ENCODE measurements at places on chromosomes 5 and 9.

DNA sequence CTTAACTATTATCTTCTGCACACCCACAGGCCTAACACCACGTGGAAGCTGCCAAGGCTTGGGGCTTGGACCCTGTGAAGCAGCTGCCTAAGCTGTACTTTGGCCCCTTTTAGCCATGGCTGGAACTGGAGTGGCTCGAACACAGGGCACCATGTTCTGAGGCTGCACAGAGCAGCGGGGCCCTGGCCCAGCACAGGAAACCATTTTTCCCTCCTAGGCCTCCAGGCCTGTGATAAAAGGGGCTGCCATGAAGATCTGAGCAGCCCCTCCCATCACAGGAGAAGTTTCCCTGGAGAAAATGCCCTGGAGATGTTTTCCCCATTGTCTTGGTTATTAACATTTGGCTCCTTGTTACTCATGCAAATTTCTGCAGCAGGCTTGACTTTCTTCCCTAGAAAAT, 126.3 kb downstream of the MELK start:
- no peak for DNase-seq

- no peak for DNase-seq
Observed at GRCh38 chr5:32506201-32506661, 61.7 kb upstream of the ZFR start.

- no peak for DNase-seq
Observed at GRCh38 chr9:95754533-95755420, 120.7 kb upstream of the ERCC6L2 start.

- DNase-seq, result no peak
Observed at GRCh38 chr9:106111039-106111730, 416.8 kb downstream of the TMEM38B start.

- no peak for DNase-seq
Observed at GRCh38 chr9:80191108-80191507, 619.3 kb downstream of the TLE4 start.

DNA sequence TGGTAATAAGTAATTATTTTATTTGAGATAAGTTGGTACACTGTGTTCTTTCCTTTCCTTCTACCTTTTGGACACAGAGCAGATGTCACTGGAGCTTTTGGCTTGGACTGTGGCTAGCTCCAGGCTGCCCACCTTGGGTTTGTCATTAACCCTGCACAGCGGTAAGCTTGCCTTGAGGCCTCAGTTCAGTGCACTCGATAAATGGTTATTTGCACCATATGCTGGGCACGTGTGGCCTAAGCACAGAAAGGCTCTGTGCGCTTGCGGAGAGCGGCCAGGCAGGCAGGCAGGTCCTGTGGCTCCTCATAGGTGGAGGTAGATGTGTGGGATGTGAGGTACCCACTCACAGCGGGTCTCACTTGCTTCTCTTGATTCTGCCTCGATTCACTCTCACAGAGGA, 30.0 kb upstream of the TENT4A start:
- no peak for DNase-seq

GRCh38 chr9:118419676-118420075, 715.5 kb downstream of the TLR4 start:
- DNase-seq, result no peak

DNA sequence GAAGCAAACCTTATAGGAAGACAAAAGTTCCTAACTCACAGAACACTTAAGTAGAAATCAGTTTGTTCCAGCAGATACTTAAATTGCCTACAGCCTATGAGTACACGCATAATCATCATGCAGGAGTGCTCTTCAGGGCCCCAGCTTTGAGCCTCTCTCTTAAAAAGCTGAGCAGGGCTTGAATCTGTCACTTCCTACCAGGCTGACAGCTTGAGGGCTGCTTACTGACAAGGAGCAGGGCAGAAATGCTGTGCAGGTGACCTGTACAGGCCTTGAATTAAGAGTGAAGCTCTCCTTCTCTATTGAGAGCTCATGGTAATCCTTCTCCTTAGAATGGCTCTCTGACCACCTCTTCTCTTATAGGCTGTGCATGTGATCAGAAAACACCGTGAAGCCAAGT, 66.5 kb upstream of the MAST4 start:
- no peak for DNase-seq

DNA sequence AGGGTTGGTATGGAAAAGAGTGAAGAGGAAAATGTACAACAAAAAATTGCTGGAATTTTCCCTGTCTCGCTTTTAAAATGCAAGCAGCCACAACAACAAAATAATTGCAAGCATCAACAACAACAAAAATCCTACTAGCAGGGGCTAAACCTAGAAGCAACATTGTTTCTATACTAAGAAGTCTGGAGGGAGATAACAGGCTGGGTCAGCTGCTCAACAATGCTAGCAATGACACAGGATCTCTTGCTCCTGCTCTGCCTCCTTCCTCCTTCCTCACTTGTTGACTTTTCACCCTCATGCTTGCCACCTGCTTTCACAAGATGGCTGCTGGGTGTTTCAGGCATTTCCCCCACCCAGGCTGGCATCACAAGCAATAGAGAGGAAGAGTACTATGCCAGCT, 7.6 kb upstream of the AOPEP start:
- no peak for DNase-seq

GRCh38 chr9:125970340-125970739, 223.2 kb downstream of the PBX3 start:
- no peak for DNase-seq

DNA sequence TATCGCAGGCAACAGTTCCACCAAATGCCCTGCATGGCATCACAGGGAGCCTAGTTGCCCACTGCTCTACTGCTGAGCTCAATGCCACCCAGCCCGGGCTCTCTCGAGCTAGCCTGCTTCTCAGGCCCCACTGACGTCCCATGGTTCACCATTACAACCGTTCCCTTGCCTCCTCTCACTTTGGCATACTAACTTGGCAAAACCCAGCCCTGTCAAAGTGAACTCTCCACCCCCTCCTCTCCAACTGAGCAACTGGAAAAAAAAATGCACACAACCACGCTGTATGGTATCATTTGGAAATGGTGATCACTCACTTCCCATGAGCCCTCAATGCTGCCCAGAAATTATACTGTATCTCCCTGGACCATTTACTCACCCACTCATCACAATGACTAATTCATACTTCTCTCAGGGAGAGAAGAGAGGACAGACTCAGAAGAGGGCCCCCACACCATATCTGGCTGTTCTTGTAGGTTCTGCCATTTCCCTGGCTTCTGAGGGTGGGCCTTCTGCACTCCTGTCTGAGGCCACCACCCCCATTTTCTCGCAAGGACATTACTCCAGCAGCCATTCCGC, 51.4 kb upstream of the RARS1 start:
- no peak for DNase-seq

- DNase-seq, result no peak
Observed at GRCh38 chr9:83477571-83477970, 60.6 kb downstream of the FRMD3 start.

DNA sequence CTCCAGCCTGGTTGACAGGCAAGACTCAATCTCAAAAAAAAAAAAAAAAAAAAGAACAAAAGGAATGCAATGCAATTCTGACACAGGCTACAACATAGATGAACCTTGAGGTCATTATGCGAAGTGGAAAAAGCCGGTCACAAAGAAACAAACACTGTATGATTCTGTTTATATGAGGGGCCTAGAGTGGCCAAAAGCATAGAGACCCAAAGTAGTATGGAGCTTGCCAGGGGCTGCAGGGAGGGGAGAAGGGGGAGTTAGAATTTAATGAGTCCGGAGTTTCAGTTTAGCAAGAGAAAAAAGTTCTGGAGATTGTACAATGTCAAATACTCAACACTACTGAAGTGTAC, 33.2 kb upstream of the ASS1 start:
- no peak for DNase-seq

GRCh38 chr9:132597073-132597775, 14.8 kb downstream of the BARHL1 start:
- peak; percentile 73 for DNase-seq

GRCh38 chr9:14344053-14344524, 30.1 kb upstream of the NFIB start:
- DNase-seq, result no peak

DNA sequence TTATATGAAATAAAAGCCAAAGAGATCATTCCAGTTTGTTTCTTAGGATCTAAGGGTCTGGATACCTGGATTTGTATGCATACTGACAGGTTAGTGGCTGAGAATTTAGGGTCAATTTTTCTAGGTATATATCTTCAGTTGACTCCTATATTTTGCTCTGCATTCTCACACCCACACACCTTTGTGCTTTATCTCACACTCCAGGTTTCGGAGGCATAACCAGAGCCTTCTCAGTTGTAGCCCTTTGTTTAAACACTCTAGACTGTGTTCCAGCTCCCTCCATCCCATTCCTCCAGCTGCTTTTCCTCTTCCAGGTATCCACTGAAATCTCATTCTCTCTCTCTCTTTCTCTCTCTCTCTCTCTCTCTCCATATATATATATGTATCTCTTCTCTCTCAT, 10.6 kb upstream of the MOCS2 start:
- DNase-seq, result no peak

GRCh38 chr9:78970375-78970774, 601.4 kb upstream of the TLE4 start:
- DNase-seq, result no peak

DNA sequence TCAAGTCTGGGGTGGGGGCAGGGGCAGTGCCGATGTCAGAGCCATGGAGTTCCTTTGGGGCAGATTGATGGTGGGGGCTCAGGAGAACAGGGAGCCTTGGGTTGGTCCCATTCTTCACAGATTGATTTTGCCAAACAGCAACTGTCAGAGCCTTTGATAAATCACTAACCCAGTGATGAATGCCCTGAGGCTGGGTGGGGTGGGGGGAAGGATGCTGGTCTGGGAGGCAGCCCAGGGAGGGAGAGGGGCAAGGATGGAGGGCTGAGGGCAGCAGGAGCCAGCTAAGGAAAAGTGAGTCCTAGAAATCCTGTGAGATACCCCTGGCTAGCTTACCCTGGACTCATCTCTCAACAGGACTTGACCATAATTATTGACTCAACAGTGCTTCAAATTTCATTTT, 60.1 kb upstream of the ARAP3 start:
- DNase-seq, result no peak

DNA sequence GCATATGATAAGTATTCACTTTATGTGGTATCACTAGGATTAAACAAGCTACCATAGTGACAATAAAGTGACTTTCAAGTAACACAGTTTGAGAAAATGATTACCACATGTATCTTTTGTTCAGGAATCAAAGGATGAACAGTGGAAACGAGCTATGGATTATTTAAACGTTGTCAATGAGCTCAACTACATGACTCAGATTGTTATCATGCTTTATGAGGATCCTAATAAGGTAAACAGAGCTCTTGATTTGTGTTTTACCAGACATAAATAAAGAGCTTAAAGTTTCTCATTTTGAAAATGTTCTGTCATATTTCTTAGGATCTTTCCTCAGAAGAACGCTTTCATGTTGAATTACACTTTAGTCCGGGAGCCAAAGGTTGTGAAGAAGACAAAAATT, 57.4 kb downstream of the PPIP5K2 start:
- DNase-seq, result no peak

DNA sequence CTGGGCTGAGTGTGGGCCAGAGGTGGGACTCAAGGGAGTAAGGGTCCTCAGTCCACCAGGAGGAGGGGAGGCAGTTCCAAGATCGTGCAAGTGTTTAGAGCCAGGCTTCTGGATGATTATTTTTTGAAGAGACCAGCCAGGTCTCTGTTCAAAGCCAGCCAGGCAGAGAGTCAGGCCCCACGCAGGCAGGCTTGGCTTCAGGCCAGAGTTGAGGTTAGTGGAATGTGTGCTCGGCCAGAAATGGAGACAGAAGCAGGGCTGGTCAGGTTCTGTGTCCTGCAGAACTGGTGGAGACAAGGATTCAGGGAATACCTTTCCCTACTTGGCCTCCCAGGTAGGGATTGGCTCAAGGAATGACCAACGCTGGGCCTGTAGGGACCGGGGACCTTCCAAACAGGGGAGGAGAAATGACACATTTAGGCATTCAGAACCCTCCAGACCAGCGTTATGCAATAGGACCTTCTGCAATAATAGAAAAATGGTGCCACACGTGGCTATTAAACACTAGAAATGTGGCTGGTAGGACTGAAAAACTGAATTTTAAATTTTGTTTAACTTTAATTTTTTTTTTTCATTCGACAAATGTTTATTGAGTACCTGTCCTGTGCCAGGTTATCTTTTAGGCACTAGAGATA, 106.2 kb downstream of the CMYA5 start:
- DNase-seq, result no peak

DNA sequence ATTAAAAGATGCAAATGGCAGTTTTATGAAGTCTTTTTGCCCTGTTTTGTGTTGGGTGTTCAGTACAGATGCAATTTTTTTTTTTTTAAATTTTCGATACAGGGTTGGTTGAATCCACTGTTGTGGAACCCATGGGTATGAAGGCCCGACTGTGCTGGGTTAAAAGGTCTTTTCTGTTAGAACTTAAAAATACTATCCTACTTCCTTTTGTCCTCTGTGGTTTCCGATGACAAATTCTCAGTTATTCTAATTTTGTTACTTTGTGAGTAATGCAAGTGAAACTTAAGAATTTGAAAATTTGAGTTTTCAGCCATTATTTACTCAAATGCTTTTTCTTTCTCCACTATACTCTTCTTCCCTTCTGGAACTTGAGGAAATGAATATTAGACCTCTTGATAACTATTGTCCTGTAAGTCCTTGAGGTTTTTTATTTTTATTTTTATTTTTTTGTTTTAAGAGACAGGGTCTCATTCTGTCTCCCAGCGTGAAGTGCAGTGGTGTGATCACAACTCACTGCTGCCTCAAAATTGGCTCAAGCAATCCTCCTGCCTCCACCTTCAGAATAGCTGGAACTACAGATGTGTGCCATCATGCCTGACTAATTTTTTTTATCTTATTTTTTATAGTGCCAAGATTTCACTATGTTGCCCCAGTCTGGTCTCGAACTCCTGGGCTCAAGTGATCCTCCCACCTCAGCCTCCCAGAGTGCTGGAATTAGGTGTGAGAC, 67.5 kb downstream of the ZCCHC7 start:
- DNase-seq, result no peak

- no peak for DNase-seq
Observed at GRCh38 chr5:149959406-149960236, 937 bp upstream of the SLC26A2 start.

DNA sequence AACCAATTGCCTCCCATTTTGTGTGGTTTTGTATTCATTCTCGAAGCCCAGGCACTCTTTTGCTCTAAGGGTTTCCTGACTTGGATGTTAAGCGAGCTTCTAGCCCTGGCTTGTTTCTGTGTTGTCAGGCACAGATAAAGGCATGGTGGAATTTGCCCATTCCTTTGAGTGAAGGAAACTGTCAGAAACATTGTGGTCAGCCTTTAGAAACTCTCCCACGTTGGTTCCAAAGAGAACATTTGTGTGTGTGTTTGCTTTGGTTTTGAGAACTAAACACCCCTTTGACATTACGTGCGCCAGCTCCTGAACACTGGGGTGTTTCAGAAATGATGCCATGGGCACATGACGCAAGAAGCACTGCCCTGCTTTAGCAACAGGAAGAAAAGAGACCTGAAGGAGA, 320.9 kb downstream of the NTRK2 start:
- DNase-seq, result no peak

DNA sequence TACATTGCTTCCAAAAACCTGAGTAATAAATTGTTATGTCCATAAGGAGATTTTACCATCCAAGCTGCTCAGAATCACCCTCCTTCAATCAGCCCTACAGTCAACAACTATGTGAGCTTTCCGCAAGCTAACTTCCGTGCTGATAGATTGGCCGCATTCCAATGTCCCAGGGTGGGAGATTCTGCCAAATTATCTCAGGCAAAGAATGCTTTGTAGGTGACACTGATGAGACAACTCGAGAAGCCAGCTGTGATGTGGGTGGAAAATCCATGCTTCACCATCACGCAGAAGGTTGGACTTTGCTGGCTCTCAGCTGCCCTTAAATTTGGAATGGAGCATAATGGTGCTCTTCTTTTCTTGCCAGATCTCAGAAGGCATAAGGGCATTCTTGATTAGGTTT, 44.9 kb upstream of the HCN1 start:
- DNase-seq, result no peak
